Activated T-helper 1 cell treated with anti-CD3 and anti-CD28 coated beads, Interleukin-12 subunit alpha, Interleukin-12 subunit beta, Interleukin-2, Interleukin-4 antibody, amounts not matched to agents 30 ng/mL and 10 ng/mL and 1 ng/mL, durations not matched to agents 14 hours and 24 hours and 36 hours (primary cell): ENCODE measurements at places on chromosomes 5 and 9. TPM values are rescaled to one million over a fixed set of nuclear protein-coding genes. Genes with fewer than 3 reads are reported as not detected.

GRCh38 chr9:127572961-127573721 is 38.9 kb upstream of the STXBP1 start:
- no peaks in the 10 kb centered on the region for H3K36me3 ChIP-seq
- peaks cover 54% of the 10 kb centered on the region for H3K4me1 ChIP-seq
- no peak for DNase-seq
- H3K27me3 ChIP-seq = no peaks in the 10 kb centered on the region
- no peak overlapping the region for H3K4me3 ChIP-seq
- peak overlapping the region; percentile 37 for H3K27ac ChIP-seq

GRCh38 chr9:27482709-27483108 is 41.4 kb upstream of the IFNK start:
- DNase-seq = no peak
- no peaks in the 10 kb centered on the region for H3K36me3 ChIP-seq
- no peak overlapping the region for H3K27ac ChIP-seq
- H3K4me3 ChIP-seq = no peak overlapping the region
- no peaks in the 10 kb centered on the region for H3K27me3 ChIP-seq

DNA sequence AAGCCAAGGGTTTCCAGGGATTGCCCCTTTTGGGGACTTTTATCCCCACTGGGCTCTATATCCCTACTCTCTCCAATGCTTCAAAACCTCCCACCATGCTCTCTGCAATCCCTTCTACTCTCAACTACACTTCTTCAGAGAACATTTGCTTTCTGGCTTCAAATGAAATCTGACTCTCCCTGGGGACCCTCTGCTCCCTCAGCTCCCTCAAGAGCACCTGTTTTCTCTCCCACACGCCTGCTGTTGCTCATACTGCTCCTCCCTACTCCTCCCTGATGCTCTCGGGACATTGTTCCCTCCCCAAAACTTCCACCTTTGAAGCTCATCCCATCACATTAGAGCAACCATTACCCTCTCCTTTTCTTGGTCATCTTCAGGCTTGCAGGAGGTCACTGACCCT is 344.9 kb downstream of the CDK5RAP2 start:
- peaks cover 2% of the 10 kb centered on the region for H3K27me3 ChIP-seq
- no peak for DNase-seq
- H3K27ac ChIP-seq = no peak overlapping the region
- H3K4me3 ChIP-seq = no peak overlapping the region
- H3K4me1 ChIP-seq = no peaks in the 10 kb centered on the region
- no peaks in the 10 kb centered on the region for H3K36me3 ChIP-seq

The HK3 gene
- 0.44 and 0.51 TPM in 2 replicates for total RNA-seq

- H3K27me3 ChIP-seq = no peaks in the 10 kb centered on the region
- H3K36me3 ChIP-seq = peaks cover 20% of the 10 kb centered on the region
- H3K27ac ChIP-seq = peak overlapping the region; percentile 36
- no peak overlapping the region for H3K4me3 ChIP-seq
- no peak for DNase-seq
- H3K4me1 ChIP-seq = peaks cover 62% of the 10 kb centered on the region
Measured at GRCh38 chr5:139571966-139572365, 10.8 kb downstream of the UBE2D2 start.
